ENCODE measurements at places on chromosomes 1 and 21.

DNA sequence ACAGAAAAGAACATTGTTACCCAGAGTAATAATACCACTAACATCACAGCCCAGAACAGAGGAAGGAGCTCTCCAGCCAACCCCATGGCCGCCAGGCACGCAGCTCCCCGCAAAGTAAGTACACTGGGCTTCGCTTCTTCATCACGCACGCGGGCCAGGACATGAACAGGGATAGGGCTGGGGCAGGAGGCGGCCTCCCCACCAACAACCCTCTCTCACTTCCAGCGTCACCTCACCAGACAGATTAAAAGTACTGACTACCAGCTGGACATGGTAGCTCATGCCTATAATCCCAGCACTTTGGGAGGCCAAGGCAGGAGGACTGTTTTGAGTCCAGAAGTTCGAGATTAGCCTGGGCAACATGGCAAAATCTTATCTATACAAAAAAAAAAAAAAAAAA, 78.3 kb downstream of the NPHP4 start:
- no peak for DNase-seq

GRCh38 chr1:226679853-226680516, 59.1 kb downstream of the ITPKB start:
- no peak for DNase-seq

- no peak for DNase-seq
Measured at GRCh38 chr1:205690122-205690756, 9.9 kb upstream of the SLC45A3 start.

DNA sequence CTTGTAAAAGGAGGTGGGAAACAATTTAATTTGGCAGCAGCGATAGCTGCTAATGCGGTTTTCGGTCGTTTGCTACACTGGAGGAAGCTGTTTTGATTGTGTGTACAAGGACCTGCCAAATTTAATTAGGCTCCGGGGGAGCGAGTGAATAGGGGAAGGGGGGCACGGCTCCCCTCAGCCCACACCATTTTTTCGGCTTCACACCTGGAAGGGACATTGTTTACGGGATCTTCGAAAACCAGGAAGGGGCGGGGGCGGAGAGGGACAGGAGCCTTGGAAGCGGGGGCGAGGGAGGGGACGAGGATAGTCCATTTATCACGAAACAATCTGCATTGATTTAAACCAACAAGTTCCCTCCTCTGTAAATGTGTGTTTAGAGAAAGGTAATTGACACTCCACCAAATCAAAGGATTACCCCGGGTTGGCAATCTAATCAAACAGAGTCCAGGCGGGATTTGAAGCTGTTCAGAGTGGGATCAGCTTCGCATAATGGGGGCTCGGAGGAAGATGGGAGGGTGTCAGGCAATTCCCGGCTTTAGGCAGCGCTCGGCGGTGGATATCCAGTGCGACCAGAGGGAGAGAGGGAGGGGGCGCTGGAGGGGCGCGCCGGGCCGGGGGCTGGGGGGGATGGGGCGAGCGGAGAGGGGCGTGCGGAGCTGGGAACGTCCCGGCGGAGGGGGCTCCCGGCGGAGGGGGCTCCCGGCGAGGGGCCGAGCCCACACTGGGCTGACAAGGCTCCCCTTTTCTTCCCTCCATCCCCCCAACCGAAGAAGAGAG, 9.8 kb downstream of the PAX7 start:
- no peak for DNase-seq

DNA sequence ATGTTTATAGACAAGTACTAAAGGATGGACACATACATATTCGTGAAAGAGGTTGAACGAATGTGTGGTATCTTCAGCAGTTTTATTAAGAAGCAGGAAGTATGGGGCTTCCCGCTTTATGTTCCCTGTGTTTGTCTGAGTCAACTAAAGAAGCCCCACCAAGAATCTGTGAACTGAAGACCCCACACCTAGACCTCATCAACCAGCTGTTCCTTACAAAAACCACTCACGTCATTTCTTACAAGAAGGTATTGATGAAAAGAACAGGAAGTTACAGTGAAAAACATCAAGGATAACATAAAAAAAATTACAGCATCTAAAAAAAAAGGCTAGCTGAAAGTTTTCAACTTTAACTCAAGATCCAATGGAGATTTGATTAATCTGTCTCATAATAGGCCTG, 12.3 kb downstream of the REG4 start:
- DNase-seq, result no peak

DNA sequence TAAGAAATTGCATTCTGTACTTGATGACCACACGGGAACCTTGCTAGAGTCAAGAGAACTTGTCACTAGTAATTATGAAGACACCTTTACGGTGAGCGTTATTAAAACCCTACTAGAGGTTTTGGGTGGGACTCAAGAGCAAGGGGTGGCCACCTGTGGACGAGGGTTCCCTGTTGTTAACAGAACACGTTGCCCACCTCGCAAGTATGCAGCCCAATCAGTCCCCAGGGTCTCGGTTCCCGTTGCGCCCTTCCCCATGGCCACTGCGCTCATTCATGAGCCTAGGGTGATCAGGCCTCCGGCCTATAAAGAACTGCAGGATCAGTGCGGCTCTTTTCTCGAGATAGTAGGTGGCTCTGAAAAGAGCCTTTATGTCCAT, 30.2 kb upstream of the RNF187 start:
- DNase-seq, result no peak

DNA sequence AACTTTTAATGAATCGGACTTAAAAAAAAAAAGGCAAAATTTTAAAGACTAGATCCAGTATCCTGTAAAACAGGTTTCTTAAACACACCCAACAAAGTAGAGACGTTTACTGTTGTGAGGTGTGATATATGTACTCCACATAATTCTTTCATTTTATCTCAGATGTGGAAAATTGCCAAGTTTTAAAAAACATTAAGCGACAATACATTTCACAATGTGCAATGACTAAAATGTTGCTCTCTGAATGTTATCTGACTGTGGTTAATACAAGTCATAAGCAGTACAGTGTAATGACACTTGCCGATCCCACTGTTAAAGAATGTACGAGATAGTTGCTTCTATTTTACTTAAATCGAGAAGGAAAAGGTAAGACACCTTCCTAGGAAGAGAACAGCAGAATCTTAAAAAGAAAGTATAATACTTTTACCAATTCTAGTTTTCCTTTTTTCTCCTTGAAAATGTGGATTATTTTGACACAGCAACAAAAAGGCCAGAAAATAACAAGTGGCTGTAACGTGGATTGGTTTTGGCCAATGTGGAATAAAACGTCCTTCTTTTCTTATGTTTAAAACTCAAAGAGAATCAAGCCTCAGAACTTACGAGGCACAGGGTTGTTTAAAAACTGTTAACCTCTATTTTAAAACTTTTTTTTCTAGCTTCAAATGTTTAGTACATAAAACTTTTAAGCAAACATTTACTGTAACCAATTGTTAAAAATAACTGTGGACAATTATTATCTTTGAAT, 51.4 kb downstream of the TP53BP2 start:
- DNase-seq, result no peak

DNA sequence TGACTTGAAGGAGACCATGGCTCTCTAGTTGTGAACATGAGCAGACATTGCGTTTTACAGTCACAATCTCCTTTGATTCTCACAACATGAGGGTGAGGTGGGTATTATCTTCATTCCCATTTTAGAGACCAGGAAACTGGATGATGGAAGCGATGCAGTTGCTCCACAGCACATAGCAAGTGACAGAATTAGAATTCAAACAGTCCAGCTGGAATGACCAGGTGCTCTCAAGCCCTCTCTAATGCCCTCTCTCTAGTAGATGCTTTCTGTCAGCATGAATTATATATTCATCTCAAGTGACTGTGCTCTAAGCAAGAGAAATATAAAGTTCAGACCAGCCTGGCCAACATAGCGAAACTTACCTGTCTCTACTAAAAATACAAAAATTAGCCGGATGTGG, 9.8 kb upstream of the KIF1B start:
- no peak for DNase-seq

GRCh38 chr1:179926850-179927205, 27.8 kb upstream of the CEP350 start:
- DNase-seq, result no peak

GRCh38 chr1:226309398-226310244, 657 bp upstream of the LIN9 start:
- DNase-seq, result peak; percentile 41

DNA sequence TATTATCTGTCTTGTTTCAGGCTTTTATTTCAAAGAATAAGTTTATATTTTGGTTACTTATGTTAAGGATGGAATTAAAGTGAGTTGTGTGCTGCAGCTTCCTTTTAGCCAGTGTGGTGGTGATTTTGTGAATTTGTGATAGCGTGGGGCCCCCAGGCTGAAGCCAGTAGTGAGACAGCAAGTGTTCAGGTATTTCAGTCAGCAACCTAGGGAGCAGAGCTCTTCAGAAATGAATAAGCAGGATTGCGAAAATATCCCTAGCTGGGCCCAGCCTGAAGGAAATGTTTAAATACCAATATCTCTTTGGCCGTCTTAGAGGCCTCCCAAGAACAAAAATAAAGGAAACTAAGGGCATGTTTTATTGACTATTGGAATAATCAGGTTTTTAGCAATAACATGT, 150.8 kb upstream of the C1orf105 start:
- DNase-seq, result no peak

DNA sequence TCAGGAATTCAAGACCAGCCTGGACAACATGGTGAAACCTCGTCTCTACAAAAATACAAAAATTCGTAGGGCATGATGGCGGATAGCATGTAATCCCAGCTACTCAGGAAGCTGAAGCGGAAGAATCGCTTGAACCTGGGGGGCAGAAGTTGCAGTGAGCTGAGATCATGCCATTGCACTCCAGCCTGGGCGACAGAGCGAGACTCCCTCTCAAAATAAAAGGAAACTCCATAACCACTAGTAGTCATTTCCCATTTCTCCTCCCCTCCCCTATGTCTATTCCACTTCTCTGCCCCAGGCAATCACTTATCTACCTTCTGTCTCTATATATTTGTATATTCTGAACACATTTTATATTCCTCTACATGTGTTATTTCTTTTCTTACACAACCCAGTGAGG, 4.0 kb upstream of the CEP350 start:
- no peak for DNase-seq

DNA sequence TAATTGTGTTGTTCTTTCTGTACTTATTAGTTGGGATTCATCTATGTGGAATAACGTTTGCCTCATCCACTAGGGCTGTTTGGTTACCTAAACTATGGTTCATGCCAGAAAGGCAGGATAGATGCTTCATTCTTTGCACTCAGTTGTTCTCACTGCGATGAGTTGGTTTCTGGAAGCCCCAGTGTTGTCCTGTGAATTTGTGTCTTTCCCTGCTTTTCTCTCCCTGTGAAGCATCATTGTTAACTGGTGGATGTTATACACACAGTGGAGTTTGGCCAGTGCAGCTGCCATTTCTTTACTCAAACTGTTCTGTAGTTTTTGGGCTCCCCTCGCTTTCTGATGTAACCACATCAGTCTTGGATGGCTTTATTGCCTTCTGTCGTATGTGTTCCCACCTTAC, 143.6 kb upstream of the COL6A1 start:
- no peak for DNase-seq

Data from HTR-8/SVneo (cell line).